ENCODE measurements at places on chromosomes 1 and 21. TPM values are rescaled to one million over a fixed set of nuclear protein-coding genes. Genes with fewer than 3 reads are reported as not detected.

Gene SGIP1
- not detected for total RNA-seq

Gene LDLRAD1
- total RNA-seq = not detected

Gene FAM131C
- total RNA-seq = 1.8 TPM

Gene NPL
- total RNA-seq = 1.8 TPM

Gene RGS13
- 0.37 TPM for total RNA-seq

Gene NR5A2
- total RNA-seq = not detected

Gene ELF3
- total RNA-seq = 0.79 TPM

Gene OR2T2
- not detected for total RNA-seq

Data from activated CD8-positive, alpha-beta memory T cell treated with anti-CD3 and anti-CD28 coated beads, Interleukin-2, amount 10 ng/mL, durations not matched to agents 7 days and 5 days (primary cell).